ENCODE measurements at places on chromosomes 4 and X.

- DNase-seq: no peak
These were observed 16.6 kb downstream of the CHST7 start for GRCh38 chrX:46589977-46590723.

- DNase-seq: no peak
These were observed 167.2 kb downstream of the SH3KBP1 start for GRCh38 chrX:19720236-19720635.

DNA sequence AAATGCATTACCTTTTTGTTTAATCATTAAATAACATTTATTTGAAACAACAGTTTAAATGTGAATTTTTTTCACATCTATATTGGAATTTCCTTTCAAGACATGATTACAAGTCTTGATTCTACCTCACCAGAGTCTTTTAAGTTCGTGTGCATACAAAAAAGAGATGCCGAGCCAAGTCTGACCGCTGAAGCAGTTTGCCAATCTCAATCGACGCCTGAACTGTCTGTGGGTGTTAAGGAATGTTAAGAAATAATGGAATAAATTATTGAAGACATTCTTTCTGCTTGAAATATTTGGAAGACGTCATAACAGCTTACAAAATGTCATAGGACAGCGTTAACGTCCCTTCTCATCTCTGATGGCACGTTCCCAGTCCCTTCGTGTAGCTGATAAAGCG lies 27.9 kb upstream of the TNIP3 start:
- DNase-seq: no peak

- peak; percentile 7 for DNase-seq
These were observed 618.1 kb upstream of the GRIA3 start for GRCh38 chrX:122565952-122566351.

DNA sequence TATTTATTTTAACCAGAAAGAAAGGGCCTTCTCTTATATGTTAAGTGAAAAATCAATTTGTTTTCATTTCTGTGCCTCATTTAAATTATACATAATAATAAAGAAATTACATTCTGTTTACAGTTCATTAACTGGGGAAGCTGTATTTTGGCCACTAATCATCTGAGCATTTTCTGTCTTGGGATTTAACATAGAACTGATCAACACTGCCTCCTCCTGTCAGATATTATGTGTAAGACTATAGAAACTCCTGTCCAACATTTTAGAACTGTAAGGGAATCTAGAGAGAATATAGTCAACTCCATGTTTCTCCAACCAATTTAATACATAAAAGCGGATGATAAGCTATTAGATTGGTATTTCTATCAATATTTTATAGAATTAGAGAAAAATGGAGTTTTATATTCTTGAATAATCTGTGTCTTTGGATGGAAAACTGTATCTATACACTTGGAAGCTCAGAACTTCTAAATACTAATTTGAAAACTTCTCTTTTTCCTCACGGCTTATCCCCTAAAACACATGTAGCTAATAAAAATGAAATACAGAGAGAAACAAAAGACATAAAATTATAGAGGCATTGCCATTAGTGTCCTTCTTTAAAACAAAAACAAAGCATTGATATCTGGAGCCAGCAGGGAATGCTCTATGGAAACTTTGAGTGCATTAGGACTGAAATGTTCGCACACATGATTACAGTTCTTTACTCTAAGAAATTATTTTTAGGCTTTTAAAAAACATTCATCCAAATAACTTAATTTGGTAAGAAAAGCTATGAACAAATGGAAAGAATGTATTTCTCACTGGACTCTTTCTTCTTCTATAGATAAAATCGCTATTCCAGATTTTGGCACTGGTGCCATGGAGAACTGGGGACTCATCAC lies 33.1 kb downstream of the ENPEP start:
- DNase-seq: no peak

GRCh38 chrX:124028182-124028581 lies 66.7 kb downstream of the STAG2 start:
- no peak for DNase-seq
